ENCODE measurements at places on chromosomes 13 and 19.

DNA sequence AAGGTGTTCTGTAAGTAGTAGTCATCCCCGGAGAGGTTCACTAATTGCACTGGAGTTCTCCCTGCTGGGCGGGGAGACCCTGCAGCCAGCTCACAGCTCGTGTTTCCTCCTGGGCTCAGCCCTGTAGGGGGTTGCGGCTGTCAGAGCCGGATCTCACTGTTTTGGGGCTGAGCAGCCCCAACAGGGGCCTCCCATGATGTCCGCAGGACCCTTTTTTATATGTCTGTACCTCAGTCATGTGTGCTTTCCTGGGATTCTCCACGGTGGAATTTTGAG is 130.2 kb upstream of the MCF2L start:
- DNase-seq: no peak

GRCh38 chr13:37068962-37069361 is 9.5 kb upstream of the SUPT20H start:
- no peak for DNase-seq

DNA sequence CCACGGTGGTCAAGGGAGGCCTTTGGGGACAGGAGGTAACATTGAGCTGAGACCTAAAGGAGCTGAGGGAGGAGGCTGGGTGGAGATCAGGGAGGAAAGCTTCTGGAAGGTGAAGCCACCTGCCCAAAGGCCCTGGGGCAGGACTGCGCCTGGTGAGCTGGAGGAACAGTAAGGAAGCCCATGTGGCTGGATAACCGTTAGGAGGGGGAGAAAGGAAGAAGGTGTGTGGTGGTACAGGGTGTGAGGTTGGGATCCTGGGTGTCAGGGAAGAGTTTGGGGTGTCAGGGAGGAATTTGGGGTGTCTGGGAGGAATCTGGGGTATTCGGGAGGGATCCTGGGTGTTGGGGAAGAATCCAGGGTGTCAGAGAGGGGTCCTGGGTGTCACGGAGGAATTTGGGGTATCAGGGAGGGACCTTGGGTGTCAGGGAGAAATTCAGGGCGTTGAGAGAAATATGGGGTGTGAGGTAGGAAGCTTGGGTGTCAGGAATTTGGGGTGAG is 695 bp downstream of the TICAM1 start:
- no peak for DNase-seq

GRCh38 chr13:49652355-49653305 is 24.3 kb downstream of the ARL11 start:
- no peak for DNase-seq

- no peak for DNase-seq
Measured at GRCh38 chr13:93805736-93806135, 579.1 kb downstream of the GPC6 start.

GRCh38 chr19:39448271-39448670 is 2.9 kb downstream of the SUPT5H start:
- no peak for DNase-seq

DNA sequence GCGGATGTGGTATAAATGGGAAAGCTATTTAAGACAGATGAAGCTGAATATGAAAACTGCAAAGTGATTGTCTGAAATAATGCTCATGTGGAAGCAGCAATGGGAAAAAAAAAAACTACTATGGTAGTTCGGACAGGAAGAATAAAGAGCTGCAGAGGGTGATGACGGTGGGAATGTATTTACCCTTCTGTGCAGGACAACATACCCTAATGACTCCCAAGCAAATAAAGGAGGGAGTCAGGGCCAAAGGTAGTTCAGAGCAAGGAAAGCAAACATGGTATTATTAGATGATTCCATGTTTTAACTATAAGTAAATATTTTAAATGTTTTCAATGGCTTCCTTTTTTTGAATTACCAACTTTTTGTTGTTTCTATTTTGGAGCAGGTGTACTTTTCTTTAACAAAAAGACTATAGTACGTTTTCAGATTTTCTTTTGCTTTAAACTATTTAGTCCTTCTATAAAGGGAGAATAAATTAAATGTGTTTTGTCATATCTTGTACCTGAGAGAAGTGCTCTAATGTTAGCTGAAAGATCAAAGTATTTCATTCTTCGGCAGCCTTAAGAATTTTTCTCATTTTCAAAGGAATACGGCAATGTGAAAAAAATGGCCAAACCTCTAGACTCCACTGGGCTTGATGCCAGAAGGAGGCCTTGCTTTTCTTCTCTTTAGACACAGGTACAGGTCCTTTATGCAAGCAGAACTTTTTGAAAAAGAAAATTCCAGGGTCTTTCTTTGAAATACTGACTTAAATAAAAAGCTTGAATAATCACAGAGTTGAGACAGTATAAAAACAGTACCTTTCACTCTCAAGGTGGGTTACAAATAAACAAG is 67.8 kb upstream of the ZDHHC20 start:
- no peak for DNase-seq

Data from stimulated activated CD8-positive, alpha-beta memory T cell treated with anti-CD3 and anti-CD28 coated beads, Interleukin-7, amount 100 ng/mL, for 48 hours (primary cell).